ENCODE measurements at places on chromosomes 16 and 17.

DNA sequence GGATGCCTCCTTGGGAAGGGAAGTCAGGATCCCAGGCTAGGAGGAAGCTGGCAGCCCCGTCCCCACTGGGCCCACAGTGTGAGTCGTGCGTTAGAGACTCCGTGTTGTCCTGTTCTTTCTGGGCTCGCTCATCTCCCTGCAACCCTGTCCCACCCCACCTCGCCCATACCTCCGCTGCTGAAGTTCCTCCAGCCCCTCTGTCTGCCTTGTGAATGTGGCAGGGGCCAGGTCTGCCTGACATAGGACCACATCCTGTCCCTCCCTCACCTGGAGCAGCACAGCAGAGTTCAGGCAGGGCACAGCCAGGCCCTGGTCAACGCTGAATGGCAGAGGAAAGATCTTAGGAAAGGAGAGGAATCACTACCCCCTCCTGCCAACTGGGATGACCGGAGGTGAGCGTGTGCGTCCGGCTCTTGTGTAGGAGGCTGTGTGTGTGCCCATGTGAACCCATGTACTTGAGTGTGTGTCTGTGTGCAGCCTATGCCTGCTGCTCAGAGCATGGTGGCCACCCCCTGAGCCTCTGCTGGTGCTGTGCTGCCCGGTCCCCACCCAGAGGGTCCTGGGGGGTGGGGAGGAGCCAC is 12.8 kb downstream of the KCNJ18 start:
- DNase-seq = no peak

DNA sequence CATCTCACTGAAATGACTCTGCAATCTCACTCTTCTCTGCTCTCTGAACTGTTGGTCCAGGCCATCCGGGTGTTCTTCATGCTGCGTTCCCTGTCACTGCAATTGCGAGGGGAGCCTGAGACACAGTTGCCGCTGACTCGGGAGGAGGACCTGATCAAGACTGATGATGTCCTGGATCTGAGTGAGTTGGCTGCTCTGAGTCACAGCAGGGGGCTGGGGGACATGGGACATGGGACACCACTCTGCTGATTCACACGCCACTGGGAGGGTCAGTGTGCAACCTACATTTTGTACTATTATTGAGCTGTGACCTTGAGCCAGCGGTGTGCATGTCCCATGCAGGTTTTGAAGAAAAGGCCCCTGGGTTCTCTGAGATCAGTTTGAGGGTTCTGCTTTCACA is 116.5 kb downstream of the CLEC16A start:
- no peak for DNase-seq

GRCh38 chr16:81748476-81749198 is 30.5 kb upstream of the PLCG2 start:
- DNase-seq = no peak

DNA sequence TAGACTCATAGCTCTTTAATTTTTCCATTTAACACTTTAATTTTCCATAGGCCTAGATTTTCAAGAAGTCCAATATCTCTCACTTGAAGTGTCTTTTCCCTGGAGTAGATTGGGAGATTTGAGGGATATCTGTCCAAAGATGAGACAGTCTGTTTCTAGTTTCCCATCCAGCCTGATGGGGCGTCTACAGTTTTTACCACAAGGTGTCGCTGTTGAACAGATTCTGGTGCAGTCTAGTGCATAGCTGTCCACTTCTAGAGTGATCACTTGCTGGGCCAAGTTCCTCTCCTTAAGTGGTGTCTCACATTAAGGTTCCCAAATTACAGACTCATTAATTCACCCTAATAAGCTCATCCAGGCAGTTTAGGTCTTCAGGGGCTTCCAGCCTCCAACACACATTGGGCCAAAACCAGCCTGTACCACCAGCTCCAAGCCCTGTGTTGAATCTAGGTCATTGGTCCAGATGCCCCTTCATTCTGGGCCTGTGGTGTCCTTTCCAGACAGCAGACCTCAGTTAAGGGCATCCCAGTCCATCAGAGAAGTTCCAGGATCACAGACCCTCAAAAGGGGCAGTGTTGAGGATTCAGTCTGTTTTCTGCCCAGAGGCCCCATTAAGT is 9.4 kb downstream of the SNX20 start:
- DNase-seq = no peak

DNA sequence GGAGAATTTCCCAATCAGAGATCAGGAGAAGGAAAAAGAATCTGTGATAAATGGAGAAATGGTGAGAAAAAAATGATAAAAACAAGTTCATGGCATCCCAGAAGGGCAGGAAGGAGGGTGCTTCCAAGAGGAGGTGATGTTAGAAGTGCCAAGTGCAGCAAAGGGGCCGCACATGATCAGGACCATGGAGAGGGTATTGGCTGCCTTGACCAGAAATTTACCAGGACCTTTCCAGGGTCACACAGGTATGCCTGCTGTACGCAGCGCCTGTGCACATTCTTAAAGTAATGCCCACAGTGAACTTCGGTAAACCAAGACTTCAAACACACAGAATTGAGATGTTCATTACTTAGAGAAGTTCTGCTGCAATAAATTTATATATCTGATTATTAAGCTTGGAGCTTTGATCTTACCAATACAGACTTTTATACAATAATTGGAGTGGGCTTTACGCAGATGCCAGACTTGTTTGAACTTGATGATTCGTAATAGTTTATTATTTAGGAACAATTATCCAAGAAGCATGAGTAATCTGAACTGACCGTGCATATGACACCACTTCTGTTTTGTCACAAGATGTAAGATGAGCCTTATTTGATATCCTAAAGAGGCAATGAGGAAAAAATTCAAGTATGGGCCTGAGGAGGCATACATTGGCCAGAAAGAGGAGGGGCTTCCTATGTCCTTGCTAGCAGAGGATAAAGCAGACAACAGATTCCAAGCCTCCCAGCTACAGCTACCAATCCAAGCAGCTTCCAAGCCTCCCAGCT is 2.2 kb upstream of the KRT33A start:
- no peak for DNase-seq

- DNase-seq = no peak
Observed at GRCh38 chr16:11309895-11310633, 28.9 kb upstream of the PRM1 start.

DNA sequence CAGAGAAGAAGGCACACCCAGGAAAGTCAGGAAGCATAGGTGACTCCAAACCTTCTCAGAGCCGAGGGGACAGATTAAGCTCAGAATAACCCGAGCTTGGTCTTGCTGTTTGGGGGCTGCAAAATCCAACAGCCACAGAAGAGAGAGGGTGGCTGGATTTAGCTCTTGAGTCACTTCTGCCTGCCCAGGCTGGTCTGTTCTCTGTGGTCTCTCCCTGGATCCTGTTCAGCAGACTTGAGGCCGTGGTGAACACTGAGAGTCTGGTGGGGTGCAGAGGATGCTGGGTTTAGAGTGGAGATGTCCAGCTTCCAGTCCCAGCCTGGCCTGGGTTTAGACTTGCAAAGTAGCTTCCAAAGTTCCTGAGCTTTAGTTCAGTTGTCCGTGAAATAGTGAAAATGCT is 8.8 kb downstream of the SLC26A11 start:
- no peak for DNase-seq

GRCh38 chr17:60321336-60322055 is 70.4 kb downstream of the USP32 start:
- DNase-seq = no peak

DNA sequence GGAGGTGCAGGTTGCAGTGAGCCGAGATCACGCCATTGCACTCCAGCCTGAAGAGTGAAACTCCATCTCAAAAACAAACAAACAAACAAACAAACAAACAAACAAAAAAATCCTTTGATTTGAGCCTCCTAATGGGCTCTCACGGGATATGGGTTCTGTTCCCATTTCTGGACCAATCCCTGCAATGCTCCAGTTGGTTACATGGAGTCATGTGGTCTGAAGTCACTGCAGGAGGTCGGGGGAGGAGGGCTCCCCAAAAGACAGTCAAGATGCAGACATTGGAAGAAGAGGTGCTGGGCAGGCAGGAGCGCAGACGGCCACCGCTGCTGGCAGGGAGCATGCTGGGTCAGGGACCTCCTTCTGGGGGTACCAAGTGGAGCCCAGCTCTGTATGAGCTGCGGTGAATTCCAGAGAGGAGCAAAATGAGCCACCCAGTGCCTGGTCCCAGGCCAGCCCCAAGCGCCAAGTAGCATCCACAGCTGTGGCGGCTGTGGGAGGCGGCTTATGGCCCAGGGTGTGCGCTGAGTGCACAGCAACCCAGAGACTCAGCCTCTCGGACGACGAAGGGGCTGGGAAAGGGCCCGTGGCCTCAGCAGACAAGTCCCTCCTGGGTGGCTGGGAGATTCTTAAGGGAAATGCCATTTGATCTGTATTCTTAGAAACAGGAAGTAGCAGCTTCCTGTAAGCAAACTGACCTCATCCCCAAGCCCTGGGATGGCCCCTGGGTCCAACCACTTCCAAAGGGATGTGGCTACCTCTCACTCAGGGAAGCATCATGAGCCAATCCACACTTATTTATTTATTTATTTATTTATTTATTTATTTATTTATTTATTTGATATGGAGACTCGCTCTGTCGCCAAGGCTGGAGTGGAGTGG is 19.6 kb upstream of the ATP2A3 start:
- DNase-seq = no peak

DNA sequence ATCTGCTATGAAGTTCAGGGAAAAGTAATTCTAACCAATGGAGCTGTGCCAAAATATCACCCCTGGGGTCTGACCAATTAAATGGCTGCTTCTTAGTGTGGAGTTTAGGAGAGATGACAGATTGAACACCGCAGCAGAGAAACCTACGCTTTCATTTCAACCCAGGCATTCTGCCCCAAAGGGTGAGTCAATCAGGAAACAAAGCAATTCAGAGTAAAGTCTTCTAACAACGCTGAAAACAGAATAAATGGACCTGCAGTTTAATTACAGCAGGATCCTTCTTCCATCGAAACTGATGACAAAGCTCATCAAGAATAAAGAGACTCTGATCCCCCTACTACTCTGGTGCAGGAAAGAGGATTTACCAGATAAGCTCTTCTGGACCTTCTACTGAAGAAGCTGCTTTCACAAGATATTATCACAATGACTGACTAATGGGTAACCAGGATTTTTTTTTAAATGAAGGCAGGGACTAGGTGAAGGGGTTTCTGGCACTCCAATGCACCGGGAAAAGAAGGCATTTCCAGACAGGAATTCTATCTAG is 16.7 kb downstream of the RFFL start:
- DNase-seq = no peak

- no peak for DNase-seq
Observed at GRCh38 chr16:58049232-58050185, 24.0 kb downstream of the MMP15 start.

DNA sequence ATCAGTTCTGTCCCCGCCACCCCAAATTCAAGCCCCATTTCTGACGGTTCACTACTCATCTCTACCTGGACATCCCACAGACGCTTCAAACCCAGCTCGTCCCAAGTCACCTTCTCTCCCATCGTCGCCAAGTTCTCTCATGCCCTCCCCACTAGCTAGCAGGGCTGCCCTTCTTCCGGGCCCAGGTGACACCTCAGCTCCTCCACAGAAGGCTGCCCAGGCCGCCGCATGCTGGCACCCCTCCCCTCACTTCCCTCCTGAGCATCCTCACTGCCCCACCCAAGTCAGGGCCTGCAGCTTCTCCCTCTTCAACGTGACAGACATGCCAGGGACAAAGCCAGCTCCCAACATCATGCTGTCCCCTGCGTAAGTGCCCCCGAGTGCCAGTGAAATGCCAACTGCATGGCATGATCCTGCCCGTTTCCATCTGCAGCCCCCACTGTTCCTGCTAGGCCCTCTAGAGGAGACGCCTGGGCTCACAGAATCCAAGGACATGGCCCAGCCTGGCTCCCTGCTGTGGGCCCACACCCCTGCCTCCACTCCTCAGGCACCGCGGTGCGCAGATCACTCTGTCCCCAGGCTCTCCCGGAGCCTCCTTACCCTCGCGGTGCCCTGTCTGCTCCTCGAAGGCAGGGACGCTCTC is 5.9 kb downstream of the CYB561 start:
- no peak for DNase-seq

- DNase-seq = no peak
Observed at GRCh38 chr16:17939723-17940122, 396.8 kb downstream of the NPIPA8 start.

- DNase-seq = no peak
Observed at GRCh38 chr17:54982399-54982798, 13.8 kb downstream of the STXBP4 start.

- DNase-seq = no peak
Observed at GRCh38 chr17:60095381-60095780, 16.7 kb upstream of the HEATR6 start.

Measured in AG08395 (cell line).